ENCODE measurements at places on chromosomes 16 and 17.

GRCh38 chr17:4948931-4949320, 596 bp upstream of the PFN1 start:
- DNase-seq: peak; percentile 94

GRCh38 chr17:63492940-63493339, 16.1 kb downstream of the ACE start:
- DNase-seq: no peak

GRCh38 chr16:64094992-64095634, 1026.8 kb downstream of the CDH11 start:
- DNase-seq: peak; percentile 71

DNA sequence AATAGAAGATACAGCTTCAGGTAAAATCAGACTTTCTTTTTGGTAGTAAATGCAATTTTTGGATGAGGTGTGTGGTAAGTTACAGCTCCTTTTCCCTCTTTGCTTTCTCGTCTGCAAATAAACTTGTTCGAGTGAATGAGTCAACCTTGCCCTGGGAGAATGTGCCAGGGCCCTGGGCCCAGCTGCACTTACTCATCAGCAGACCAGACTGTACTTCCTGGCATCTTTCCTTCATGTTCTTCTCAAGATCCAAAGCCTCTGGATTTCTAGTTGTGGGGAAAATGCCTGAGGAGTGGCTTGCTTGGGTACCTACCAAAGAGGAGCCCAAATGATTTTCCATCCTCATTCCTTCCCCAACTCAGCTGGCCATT, 5.4 kb upstream of the G6PC1 start:
- peak; percentile 74 for DNase-seq

DNA sequence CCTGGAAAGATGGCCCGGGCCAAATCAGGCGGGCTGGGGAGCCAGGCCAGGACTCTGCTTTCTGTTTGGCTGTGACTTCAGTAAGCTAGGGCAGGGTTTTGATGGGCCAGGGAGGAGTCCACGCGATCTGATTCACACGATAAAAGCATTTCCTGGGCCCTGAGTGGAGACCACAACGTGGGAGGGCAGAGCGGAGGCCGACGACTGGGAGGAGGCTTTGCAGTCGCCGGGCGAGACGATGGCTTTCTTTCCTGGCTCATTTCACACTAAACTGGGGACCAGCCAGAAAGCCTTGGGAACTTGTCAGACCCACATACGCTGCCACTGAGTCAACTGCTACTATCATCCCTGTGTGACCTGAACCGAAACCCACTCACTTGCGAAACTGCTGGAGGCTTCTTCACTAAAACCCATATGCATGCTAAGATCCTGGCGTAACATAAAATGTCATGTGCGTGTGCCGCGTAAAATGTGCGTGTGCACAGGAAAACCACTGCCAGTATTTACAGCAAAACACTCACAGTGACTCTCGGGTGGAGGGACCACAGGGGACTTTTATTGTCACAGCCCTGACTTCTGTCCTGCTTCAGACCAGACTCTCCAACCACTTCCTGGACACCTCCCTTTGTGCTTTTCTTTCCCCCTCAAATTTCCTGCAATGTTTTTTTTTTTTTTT, 14.2 kb upstream of the RHBDF2 start:
- DNase-seq: peak; percentile 90

DNA sequence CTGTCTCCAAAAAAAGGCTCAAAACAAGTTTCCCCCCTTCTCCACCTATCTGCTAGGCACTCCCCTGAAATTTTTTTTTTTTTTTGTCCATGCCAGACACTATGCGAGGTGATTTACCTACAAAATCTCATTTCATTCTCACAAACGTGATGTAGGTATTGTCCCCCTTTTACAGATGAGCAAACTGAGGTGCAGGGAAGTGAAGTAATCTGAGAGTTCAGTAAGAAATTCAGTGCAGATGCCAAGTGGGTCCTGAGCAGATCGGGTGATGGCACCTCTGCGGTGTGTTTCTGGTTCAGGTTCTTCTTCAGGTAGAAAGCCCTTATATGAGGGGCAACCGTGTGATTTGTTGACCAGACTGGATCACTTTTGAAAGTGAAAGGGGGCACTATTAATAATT, 9.7 kb downstream of the TBKBP1 start:
- DNase-seq: no peak

GRCh38 chr16:3691761-3692160, 25.6 kb downstream of the TRAP1 start:
- no peak for DNase-seq

DNA sequence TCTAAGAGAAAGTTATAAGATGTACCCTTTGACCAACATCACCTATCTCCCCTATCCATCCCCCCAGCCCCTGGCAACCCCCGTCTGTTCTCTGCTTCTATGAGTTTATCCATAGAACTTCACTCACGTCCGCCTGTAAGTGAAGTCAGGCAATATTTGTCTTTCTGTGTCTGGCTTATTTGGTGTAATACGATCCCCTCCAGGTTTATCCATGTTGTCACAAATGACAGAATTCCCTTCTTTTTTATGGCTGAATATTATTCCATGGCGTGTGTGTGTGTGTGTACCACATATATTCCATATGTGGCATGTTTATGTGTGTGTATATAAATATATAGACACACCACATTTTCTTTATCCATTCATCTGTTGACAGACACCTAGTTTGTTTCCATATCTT, 339.7 kb downstream of the CPPED1 start:
- no peak for DNase-seq

GRCh38 chr17:73048170-73048569, 44.3 kb downstream of the SLC39A11 start:
- no peak for DNase-seq

GRCh38 chr16:56241596-56241995, 50.3 kb downstream of the GNAO1 start:
- DNase-seq: peak; percentile 20

GRCh38 chr16:66845791-66846221, 1.6 kb downstream of the CA7 start:
- no peak for DNase-seq

DNA sequence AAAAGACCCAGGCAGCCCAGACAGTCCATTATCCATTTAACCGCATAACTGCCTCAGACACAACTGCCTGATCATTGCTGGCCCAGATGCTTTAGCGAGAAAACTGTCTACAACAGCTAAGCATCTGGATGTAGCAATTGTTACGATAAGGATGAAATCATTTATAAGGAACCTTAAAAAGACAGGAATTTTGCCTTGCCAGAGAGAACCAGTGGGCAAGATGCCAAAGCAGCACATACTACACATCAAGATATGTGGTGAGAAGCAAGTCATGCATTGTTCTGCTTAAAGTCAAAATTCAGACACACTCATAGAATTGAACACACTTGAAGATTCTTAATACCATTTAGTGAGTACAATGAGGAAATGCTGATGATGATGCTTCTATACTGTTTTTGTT, 1525.3 kb downstream of the CDH8 start:
- DNase-seq: peak; percentile 49

GRCh38 chr17:47717979-47718621, 14.9 kb upstream of the TBX21 start:
- DNase-seq: no peak

- DNase-seq: no peak
Observed at GRCh38 chr17:72053036-72053435, 67.8 kb upstream of the SOX9 start.

GRCh38 chr17:9074131-9074530, 52.8 kb downstream of the NTN1 start:
- peak; percentile 25 for DNase-seq

DNA sequence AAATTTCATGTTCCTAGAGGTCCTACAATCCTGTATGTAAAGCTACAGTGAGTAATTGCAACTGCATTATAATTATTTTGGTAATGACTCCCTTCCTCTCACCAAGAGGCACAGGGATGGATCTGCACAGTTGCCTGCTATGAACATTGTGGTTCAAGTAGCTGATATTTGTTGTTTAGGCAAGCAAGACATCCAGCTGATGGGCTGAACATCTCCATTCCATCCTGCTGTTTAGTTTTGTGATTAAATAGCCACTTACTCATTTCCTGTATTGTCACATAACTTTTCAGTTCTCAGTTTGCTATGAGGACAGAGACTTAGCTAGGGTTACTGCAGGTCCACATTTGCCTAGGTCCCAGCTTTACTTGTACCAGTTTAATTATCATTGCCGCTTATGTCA, 181.2 kb upstream of the TBX2 start:
- DNase-seq: peak; percentile 76

- peak; percentile 23 for DNase-seq
Observed at GRCh38 chr17:70622368-70623260, 453.3 kb downstream of the KCNJ2 start.

DNA sequence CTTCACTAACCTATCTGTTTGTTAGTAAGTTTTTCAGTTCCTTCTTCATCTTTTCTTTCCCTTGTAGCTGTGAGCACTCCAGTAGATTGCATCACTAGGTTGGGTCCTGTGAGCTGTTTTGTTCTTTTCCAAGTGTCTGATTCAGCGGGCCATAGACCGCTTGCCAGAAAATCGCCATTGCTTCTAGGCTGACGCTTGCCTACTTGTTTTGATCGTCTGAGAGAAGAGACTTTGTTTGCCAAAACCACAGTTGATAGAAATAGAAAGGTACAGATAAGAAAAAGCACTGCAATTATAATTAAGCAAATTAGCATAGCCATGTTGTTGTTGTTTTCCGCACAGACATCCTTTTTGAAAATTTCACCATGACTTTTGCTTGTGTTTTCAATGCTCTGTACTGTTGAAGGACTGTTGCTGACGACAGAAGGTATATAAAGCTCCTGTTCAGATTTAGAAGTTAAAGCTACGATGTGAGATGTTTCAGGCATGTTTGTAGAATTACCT, 3.1 kb downstream of the EVI2A start:
- DNase-seq: peak; percentile 53

GRCh38 chr17:68095205-68095811, 59.8 kb downstream of the KPNA2 start:
- DNase-seq: no peak

GRCh38 chr17:45702666-45703266, 81.4 kb upstream of the CRHR1 start:
- peak; percentile 15 for DNase-seq

Measured in fibroblast of skin of right biceps (primary cell).